Esophagus squamous epithelium (tissue), 5 donors: ENCODE measurements at places on chromosomes 3 and 15.

DNA sequence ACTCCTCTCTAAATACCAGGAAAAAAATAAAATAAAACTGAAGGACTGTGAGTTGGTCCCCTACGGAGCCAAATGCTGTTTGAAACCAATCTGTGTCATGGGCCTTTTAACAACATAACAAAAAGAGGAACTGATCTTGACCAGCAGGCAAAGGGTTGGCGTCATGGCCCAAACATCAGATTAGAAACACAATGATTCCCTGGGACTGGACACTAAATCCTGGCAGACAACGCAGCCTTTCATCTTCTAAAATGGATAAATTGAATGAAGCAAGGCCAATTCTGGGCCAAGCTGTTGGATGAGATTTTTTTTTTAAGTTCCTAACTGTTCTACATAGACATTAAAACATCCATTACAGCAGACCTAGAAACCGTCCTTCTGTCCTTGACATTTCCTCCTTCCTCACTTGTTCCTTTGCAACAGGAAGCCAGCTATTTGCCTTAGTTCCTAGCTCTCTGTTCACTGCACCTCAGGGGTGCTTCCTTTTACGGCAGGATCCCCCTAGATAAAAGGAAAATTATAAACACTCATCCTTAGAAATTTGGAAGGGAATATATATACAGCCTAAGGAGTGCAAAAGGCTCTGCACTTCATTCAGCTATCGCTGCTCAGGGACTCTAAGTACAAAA lies 21.6 kb upstream of the TAFA4 start:
- no peak for DNase-seq

DNA sequence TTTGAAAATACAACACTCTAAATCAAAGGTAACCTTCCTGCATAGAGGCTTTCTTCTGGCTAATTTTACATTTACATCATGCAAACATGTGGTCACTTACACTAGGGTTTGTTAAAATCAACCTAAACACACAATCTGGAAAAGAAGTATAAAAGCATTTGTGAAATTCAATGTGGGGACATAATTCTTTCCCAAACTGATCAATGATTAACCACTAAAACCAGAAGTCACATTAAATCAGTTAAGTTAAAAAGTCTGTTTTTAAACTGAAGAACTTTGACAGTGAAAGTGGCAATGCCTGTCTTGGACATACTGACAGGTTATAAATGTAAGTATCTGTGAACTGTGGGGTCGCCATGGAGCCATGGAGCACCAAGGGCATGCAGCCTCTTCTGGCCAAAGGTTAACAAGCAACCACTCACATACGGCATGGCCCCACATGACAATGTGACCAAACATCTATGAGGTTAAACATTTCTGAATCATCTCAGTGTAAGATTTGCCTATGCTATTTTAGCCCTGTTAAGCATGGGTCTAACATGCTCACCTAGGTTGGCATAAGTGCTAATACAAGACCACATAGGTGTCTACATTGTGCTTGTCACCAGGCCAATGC lies 278.2 kb downstream of the CTNNB1 start:
- DNase-seq = no peak

GRCh38 chr15:56831467-56832005 lies 86.9 kb upstream of the TCF12 start:
- DNase-seq = no peak

DNA sequence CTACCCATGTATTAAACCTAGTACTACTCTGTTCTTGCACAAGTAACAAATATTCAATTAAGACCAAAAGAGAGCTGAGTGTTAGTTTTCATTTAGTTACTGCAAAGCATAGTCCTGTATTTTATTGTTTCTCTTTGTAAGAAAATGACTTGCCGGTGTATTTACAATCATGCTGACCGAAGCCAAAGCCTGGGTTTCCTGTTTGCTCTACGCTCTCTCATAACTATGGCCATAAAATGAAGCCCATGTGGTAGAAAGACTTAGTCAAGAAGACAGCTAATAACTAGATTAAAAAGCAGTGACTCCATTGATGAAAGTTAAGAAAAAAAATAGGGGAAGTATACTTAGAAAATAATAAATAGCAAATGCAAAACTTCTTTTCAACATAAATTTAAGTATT lies 479.9 kb downstream of the CNTN4 start:
- DNase-seq = no peak

GRCh38 chr15:63232943-63233342 lies 43.5 kb downstream of the RAB8B start:
- DNase-seq = no peak

GRCh38 chr3:42184651-42185443 lies 81.1 kb downstream of the CCK start:
- DNase-seq = no peak

DNA sequence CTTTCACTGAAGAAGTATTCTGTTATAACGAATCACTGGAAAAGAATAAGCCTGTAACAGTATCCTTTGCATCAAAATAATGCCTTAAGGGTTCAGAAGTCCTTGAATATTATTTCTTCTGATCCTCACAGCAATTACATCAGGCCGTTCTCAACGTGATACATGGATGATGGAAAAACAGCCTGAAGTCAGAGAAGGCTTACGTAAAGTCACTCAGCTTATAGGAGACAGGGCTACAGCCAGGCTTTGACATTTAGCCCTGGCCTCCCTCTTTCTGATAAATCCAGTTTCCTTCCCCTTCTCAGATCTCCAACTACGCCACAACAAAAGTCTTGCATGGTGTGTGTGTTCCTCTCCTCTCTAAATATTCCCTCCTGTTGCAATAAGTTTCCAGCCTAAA lies 131.9 kb downstream of the ANO10 start:
- no peak for DNase-seq

DNA sequence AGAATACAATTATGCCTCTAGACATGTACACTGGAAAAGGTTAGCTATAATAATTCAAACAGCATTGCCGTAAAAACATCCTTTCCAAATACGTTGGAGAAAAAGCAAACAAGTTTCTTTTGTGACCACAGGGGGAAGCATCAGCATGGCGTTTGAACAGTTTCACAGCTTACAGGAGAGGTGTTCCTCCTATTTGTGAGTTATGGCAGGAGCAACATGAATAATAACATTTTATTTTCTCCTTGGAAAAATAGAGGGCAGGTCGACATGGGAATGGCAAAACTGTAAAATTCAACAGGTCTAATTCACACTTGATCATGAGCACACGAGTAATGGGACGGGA lies 39.7 kb upstream of the GADL1 start:
- no peak for DNase-seq

GRCh38 chr3:101518421-101518871 lies 5.4 kb upstream of the SENP7 start:
- no peak for DNase-seq

DNA sequence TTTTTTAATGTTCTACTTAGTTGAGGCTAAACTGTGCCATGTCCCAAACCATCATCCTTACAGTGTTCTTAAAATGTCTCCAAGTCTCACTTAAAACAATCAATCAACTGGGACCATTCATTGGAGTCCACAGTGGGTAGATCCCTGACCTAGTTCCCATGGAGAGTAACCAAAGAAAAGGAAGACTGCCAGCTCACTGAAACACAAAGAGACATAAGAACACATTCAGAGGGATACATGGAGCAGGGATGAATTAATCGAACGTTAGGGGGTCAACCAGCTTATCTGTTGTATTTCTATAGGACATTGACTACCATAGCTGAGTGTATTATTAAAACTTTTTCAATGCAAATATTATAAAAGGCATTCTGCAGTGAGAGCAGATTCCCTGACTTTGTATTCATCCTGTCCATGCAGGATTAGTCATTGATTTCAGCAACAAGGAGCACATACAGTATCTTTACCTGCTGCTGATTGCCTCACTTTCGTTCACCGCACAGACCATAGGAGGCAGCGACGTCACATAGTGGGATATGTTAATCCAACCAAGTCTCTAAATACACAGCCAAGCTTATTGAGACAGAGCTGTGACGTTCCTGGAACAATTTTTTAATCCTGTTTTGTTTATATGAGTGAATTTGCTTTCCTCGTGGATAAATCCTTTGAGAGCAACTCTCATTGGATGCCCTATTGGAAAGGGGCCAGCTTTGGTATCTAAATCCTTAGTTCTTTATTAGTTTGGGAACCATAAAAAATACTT lies 364.9 kb upstream of the RBMS3 start:
- no peak for DNase-seq

DNA sequence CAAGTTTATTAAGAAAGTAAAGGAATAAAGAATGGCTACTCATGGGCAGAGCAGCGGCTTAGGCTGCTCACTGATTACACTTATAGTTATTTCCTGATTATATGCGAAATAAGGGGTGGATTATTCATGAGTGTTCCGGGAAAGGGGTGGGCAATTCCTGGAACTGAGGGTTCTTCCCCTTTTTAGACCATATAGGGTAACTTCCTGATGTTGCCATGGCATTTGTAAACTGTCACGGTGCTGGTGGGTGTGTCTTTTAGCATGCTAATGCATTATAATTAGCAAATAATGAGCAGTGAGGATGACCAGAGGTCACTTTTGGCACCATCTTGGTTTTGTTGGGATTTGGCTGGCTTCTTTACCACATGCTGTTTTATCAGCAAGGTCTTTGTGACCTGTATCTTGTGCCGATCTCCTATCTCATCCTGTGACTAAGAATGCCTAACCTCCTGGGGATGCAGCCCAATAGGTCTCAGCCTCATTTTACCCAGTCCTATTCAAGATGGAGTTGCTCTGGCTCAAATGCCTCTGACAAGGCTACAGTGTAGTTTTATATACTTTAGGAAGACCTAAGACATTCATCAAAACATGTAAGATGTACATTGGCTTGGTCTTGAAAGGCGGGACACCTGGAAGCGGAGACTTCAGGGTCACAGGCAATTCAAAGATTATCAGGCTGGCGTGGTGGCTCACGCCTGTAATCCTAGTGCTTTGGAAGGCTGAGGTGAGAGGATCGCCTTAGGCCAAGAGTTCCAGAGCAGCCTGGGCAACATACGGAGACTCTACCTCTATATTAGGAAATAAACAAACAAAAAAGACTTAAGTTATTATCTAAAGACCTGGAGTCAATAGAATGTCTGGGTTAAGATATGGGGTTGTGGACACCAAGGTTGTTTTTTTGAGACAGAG lies 3.2 kb upstream of the BLOC1S6 start:
- DNase-seq = no peak

DNA sequence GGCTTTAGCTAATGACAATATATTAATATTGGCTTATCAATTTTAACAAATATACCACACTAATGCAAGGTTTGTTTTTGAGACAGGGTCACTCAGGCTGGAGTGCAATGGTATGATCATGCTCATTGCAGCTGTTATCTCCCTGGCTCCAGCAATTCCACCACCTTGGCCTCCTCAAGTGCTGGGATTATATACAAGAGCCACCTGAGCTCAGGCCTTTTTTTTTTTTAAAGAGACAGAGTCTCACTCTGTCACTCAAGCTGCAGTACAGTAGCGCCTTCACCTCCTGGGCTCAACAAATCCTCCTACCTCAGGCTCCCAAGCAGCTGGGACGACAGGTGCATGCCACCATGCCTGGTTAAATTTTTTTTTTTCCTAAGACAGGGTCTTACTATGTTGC lies 11.7 kb downstream of the DLG1 start:
- no peak for DNase-seq

GRCh38 chr15:43376017-43376705 lies 5.3 kb downstream of the TUBGCP4 start:
- DNase-seq = no peak

DNA sequence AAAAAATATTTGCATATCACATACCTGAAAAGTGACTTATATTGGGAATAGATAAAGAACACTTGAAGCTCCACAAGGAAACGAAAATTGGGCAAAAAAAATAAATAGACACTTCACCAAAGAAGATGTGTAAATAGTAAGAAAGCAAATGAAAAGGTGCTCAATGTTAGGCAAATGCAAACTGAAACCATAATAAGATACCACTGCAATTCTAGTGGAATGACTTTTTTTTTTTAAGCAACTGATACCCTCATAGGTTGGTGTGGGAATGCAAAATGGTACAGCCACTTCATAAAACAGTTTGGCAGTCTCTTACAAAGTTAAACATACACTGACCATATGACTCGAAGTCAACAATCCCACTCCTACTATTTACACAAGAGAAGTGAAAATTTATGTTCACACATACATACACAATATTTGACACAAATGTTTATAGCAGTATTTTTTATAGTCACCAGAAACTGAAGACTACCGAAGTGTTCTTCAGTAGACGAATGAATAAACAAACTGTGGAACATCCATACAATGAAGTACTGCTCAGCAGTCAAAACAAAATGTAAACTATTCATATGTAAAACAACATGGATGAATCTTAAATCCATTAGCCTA lies 176.3 kb downstream of the ZMAT3 start:
- DNase-seq = no peak

- DNase-seq = no peak
These were observed 43.9 kb upstream of the LYSMD4 start for GRCh38 chr15:99777144-99777543.

DNA sequence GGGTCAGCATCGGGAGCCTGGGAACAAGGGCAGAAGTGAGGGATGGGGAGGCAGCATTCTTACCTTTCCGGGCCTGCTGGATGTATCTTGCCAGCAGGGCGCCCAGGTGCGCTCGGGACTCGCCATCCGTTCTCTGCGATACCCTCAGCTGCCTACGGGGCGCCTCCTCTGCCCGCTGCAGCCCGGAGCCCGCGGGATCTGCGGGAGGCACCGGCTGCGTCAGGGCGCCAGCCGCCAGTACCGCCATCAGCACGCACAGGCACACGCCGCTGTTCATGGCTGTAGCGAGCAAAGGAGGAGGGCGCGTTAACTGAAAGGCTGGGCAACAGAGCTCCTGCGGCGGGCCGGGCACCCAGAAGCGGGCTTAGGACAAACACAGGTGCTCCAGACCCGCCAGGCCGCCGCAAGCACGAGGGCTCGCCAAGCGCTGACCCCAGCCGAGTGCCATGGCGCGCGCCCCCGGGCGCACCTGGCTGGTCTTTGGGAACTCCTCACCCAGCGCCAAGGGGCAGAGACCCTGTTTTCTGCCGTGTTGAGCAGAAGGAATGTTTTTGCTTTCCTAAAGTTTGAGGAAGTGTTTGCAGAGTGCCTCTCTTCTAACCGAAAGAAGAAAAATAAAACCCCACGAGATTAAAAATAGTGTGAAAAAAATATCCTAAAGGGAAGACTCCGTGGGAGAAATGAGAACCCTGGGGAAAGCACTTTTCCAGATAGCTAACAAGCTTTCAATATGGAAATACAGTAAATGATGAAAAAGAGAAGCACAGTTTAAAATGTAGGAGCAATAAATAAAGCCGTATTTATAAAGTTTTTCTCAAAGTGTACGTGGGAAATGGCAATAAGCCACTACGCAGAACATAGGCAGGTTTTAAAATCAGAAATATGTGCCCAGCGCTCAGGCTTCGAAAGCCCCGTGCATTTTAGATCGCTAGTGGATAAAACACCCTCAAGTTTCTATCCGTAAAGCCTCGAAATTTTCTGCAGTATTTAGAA lies 2.3 kb downstream of the CCK start:
- no peak for DNase-seq

DNA sequence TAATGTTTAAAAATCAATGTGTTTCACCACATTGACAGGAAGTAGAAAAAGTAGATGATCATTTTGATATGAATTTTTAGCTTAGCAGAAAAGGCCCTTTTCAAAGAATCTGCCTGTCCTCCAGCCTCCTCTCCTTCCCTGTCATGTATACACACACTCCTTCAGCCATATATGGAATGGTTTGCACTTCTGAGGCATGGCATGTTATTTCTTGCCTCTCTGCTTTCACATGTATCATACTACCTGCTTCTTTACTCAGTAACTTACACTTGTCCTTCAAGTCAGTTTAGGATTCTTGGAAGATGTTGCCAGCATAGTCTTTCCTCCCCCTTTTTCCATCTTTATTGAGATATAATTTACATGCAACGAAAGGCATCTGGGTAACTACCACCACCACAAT lies 79.0 kb downstream of the REC114 start:
- no peak for DNase-seq
